D341Med (cell line): ENCODE measurements at places on chromosomes 7 and 10.

GRCh38 chr10:21318540-21319167 lies 206.8 kb downstream of the SKIDA1 start:
- no peak for DNase-seq

DNA sequence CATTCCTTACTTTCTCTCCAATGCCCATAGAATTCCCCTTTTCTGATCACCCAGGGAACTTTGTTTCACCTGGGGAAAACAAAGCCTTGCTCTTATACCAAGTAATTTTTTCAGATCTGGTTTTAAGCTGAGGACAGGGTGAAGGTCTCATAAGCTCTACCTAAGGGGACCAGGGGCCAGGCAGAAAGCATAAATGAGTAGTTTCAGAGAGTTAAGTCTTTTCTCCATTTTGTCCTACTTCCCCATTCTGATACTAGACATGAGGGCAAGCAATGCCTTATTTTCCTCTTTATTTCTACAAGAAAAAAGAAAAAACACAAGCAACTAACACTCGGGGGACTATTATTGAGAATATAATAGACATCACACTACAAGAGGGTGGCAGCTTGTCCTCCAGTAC lies 2.9 kb downstream of the AKR1D1 start:
- no peak for DNase-seq

DNA sequence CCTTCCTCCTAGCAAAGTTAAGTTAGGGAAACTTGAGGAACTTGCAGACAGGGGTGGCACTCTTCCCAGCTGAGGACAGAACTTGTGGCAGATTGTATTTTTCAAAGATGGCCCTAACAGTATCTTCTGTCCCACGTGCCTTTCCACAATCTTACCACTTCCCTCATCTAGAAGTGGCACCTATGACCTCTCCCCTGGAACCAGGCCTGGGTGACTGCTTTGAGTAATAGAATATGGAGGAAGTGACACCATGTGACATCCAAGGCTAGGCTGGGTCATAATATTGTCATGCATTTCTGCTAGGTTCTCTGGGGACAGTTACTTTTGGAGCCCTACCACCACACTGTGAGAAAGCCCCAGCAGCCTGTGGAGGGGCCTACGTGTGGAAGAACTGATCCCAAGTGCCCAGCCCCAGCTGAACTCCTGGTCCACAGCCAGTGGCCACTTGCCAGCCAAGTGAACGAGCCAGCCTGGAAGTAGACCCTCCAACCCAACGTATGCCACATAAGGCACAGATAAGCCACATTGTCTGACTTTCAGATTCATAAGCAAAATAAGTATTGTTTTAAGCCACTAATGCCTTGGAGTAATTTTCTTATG lies 193.7 kb downstream of the PTPN20 start:
- no peak for DNase-seq

GRCh38 chr7:14191686-14192098 lies 202.2 kb upstream of the ETV1 start:
- no peak for DNase-seq

GRCh38 chr10:32459051-32459698 lies 13.2 kb downstream of the CCDC7 start:
- no peak for DNase-seq

DNA sequence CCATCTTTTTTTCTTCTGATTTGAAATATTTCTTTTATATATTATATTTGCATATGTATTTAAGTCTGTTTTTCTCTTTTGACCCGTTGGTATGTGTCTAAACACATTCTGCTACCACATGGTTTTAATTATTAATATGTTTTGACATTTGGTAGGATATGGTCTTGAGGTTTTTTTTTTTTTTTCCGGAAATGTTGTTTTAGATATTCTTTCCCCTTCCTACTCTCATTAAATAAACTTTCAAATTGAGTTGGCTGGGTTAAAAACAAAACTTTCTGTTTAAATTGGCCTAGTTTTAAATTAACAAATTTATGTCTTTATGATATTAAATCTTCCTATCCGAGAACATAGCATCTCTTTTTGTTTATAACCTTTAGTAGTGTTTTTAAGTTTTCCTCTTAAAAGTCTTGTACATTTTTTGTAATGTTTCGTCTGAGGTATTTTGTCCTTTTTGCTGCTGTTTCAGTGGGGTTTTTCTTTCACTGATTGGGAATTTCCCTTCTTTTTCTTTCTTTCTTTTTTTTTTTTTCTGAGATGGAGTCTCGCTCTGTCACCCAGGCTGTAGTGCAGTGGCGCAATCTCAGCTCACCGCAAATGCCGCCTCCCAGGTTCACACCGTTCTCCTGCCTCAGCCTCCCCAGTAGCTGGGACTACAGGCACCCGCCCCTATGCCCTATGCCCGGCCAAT lies 25.4 kb downstream of the STAM start:
- DNase-seq = no peak

DNA sequence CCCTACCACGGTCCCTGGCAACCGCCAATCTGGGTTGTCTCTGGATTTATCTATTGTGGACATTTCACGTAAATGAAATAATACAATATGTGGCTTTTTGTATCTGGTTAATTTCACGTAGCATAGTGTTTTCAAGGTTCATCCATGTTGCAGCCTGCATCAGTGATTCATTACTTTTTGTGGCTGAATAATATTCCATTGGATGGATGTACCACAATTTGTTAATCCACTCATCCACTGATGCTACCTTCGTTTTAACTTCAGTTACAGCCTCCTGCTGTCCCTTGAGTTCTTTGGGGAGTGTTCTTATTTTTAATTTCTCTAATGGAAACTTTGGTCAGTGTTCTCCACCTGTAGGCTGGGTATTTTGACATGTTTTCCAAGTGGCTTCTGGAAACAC lies 49.5 kb downstream of the GRK5 start:
- DNase-seq = no peak

GRCh38 chr7:95694334-95694733 lies 78.0 kb upstream of the DYNC1I1 start:
- no peak for DNase-seq

DNA sequence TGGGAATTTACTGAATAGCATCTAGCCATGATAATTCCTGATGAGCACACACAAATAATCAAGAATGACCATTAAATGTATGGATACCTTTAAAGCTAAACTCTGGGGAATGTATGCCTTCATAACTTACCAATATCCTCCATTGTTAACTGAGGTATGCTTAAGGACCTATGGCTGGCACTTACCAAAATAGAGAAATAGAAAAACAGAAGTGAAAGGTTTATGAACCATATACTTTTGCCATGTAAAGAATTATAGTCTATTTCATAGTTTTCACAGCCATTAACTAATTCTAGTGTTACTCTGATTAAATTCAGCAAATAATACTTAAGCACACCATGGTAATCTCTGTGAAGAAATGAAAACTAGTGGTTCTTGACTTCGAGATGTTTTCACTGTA lies 1360.6 kb upstream of the LRRTM3 start:
- DNase-seq = no peak

- DNase-seq = no peak
These were observed 24.2 kb downstream of the PIP4K2A start for GRCh38 chr10:22690158-22690557.

DNA sequence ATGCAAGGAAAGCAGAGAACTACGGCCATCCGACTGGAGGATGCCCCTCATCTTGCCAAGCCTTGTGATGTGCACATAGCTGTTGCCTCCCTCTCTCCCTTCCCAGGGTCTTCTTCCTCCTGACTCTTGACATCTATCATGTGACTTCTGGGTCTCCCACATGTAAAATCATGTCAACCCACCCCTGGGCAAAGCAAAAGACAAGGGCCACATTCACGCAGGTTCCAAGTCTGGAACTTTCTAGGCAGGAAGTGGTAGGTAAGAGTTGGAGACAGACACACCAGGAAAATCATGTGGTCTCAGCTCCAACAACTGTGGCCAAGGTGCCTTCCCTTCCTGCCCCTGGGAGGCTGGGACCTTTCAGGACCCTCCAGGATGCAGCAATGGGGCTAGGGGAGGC lies 187.3 kb downstream of the CXCL12 start:
- no peak for DNase-seq

DNA sequence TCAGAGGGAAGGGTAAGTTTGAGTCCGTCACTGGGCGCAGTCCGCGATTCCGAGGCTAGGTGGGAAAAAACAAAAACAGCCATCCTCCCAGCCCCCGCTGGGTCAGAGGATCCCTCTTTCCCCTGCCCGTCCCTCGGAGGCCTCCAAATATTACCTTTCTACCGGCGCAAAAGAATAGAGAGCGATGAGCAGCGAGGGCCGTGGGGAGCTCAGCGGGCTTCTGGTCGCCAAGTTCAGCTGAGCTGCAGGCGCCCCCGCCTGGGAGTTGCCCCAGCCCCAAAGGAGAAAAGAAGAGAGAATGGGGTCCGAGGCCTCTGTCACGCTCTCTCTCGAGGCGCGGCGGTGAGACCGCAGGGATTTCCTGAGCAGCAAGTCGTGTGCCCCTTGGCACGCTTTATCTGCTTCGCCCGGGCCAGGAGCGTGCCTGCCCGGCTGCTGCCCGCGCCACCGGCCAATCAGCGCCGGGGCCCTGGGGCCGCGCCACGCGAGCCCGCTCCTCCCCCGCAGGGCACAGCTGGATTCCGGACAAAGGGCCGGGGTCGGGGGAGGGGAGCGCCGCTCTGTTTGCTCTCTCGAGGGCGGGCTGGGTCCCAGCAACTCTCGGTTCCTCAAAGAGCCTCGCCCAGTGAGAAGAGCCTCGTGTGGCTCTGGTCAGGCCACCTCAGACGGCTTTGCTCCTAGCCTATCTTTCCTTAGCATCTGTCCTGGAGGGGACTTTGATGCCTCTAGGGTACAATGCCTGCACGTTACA lies at the start of gene NEUROG3:
Gene NEUROG3, minus strand, starts transcription at position 367 of the 751 bp plus-strand sequence. CDS start 379 bp downstream, outside the sequence.
- DNase-seq = peak; percentile 20

DNA sequence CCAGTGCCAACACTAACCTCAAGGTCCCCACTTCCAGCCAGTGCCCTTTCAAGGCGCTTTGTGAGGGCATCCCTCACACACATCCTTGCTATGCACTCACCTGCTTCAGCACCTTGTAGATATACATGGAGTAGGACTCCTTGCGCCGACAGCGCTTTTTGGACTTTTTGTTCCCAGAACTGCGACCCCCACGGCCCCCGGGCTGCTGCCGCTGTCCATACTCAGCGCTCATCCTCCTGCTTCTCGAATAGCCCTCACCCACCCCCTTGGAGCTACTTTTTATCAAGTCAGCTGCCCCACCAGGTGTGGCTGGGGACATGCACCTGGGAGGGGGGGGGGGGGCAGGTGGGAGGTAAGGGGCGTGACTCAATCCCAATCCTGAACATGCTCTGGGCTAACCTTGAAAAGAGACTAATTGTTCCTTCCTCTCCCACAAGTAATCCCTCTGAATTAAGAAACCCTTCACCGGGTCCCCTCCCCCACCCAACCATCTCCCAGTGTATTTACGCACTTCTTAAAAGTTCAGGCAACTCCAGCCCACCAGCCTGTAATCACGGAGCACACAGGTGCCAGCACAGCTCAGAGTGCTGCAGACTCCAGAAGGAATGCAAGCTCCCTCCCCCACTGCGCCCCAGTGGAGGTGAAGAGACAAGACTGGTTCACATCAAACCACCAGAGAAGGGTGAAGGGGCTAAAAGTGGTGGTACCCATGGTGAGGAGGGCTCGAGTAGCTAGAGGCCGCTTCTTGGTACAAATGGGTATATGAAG lies at the start of gene H2BK1:
Gene H2BK1, minus strand, starts transcription at position 402 of the 768 bp plus-strand sequence. Its CDS starts 170 bp downstream, at position 232.
- peak; percentile 19 for DNase-seq

GRCh38 chr10:117132751-117133231 lies 5.3 kb downstream of the VAX1 start:
- no peak for DNase-seq

DNA sequence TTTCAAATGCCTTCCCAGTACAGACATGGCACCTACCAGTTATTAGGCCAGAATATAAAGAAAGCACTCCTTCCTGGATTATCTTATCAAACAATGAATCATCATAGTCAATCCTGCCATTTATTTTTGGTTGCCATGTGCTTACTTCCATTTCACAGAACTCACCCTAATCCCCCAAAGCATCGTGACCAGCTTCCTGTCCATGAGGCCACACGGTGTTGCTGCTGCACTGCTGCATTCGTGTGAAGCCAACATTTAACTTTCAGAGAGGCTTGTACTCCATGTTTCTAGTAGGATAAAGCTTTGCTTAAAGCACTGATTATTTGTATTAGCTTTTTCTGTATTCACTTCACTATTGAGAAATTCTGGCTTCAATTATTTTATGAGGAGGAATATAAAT lies 14.4 kb downstream of the COL28A1 start:
- DNase-seq = no peak

DNA sequence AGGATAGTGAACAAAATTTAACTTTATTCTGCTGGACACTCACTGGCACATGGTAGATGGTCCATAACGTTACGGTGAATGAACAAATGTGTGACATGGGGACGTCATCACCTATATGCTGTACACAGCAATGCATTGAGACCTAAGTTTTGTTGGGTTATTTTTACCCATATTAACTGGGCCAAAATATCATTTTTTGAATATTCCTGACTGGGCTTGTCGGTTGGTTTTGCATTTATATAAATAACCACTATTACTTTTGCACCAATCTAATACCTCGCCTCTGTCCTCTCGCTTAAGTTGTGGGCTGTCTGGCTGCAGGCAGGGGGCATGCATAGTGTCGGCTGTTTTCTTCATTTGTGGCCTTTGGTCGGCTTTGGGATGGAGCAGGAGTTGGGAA lies 161.7 kb downstream of the USP6NL start:
- DNase-seq = no peak

DNA sequence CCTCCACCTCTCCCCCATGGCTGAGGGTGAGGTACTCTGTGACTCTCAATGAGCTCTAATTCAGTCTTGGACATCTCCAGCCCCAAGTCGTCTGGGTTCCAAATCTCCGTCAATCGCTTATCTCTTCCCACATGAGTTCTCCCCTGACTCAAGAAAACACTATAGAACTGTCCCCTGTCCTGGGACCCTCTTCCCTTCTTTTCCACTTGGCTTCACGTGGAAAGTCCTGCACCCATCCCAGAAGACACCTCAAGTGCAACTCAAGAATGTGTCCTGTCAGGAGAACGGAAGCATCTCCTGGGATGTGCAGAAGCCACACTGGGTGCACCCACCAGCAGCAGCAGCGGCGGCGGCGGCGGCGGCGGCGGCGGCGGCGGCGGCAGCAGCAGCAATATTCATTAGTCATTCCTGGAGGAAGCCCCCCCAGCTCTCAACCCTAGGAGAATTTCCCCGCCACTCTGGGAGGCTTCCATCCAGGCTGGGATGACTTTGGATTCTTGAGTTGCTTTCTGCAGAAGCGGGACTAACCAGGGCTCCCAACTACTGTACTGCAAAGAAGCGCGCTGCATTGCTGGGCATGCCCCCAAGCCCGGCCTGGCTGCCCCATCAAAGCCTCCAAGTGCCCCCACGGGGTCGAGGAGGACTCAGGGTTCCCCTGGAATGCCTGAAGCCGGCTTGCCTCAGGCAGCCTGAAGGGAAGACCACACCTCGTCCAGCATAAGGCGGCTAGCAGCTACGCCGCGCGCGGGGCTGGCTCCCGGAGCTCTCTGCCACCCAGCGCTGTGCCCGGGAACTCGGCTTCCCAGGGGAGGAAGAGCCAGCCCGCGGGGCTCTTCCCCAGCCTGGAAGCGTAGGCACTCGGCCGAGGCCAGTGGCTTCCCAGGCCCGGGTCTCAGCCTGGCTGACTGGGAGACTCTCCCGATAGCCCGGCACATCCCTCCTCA lies 1.0 kb downstream of the CRTAC1 start:
- peak; percentile 50 for DNase-seq

GRCh38 chr7:66399566-66399965 lies 194.4 kb downstream of the TPST1 start:
- no peak for DNase-seq

- no peak for DNase-seq
These were observed 18.0 kb downstream of the TMEM106B start for GRCh38 chr7:12229046-12229445.
